ENCODE measurements at places on chromosomes 3 and 15.

GRCh38 chr15:60704717-60705116 is 225.8 kb upstream of the ICE2 start:
- no peak for DNase-seq

DNA sequence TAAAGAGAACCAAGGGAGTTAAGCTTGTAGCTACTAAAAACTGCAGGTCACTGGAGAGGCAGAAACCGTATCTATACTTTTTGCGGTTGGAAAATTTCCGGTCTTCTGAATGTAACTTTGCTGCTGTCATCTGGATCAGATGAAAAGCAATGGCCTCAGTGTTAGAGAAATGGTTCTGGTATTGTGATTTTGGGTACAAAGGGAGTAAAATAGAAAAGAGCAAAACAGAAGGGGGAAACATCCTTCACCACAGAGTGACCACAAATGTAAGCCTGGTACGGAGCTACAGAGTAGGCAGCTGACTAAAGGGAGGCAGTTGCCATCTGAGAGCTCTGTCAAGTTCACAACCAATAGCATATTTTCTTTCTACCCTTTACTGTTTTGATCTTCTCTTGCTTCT is 5.6 kb downstream of the CD96 start:
- DNase-seq, result no peak

- no peak for DNase-seq
Measured at GRCh38 chr3:132537297-132537696, 59.8 kb upstream of the ACKR4 start.

- no peak for DNase-seq
Measured at GRCh38 chr3:126294211-126294808, 62.9 kb downstream of the KLF15 start.

GRCh38 chr15:78130466-78131294 is 565 bp downstream of the CIB2 start:
- no peak for DNase-seq

GRCh38 chr15:75073197-75073596 is 49.8 kb downstream of the PPCDC start:
- no peak for DNase-seq

GRCh38 chr3:126678693-126679317 is 23.9 kb upstream of the TXNRD3 start:
- DNase-seq, result no peak

All from NCI-H774 (cell line).